ENCODE measurements at places on chromosomes 7 and 10.

- no peak for DNase-seq
Measured at GRCh38 chr7:104956753-104957450, 57.1 kb upstream of the KMT2E start.

DNA sequence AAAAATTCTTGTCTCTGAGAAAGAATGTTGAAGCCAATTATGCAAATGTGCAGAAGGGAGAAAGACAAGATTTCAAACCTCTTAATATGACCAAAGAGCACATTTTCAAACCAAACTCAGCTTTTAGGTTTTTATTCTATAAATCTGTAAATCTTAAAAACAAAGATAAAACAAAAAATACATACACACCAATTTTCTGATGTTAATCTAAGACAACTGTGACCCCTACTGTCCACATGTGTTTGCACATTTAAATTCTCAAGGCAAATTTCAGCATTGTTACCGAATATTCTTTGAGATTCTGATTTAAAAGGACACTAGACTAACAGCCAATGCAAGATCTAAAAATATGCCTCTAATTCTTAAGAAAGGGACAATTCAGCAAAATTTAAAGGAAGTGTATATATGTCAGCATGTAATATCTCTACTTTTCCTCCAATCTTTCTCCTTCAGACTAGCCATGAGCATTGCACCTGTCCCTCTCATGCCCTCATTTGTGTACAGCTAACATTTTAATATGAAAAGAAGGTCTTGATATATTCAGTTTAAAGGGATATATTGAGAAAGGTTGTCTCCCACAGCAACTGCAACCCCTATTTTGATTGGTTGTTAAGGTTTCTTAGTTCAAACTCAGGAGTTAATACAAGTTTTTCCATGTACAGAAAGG lies 417.9 kb downstream of the IPMK start:
- no peak for DNase-seq

DNA sequence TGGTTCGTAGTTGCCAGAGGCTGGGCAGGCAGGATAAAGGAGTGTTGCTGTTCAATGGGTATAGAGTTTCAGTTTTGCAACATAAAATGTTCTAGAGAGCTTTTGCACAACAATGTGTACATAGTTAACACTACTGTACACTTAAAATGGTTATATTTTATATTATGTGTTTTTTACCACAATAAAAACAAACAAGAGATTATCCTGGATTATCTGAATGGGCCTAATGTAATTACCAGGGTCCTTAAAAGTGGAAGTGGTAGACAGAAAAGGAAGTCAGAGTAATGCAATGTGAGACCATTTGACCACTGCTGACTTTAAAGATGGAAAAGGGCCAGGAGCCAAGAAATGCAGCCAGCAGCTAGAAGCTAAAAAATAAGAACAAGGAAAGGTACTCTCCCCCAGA lies 159.7 kb downstream of the SGMS1 start:
- DNase-seq: no peak

GRCh38 chr7:1663857-1664651 lies 6.0 kb upstream of the ELFN1 start:
- no peak for DNase-seq

DNA sequence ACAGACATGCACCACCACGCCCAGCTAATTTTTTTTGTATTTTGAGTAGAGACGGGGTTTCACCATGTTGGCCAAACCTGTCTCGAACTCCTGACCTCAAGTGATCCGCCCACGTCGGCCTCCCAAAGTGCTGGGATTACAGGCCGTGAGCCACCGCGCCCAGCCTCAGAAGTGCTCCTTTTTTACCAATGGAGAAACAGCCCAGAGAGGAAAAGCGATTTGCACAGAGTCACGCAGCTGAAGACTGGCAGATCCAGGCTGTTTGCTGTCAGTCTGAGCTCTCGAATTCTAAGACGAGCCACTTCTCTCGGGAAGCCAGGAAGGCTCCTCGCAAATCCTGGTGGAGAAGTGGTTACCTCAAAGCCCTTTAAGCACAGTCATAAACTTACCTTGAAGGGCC lies 57.4 kb upstream of the SDK1 start:
- DNase-seq: no peak

- DNase-seq: no peak
Measured at GRCh38 chr10:78899996-78900714, 168.6 kb upstream of the ZMIZ1 start.

DNA sequence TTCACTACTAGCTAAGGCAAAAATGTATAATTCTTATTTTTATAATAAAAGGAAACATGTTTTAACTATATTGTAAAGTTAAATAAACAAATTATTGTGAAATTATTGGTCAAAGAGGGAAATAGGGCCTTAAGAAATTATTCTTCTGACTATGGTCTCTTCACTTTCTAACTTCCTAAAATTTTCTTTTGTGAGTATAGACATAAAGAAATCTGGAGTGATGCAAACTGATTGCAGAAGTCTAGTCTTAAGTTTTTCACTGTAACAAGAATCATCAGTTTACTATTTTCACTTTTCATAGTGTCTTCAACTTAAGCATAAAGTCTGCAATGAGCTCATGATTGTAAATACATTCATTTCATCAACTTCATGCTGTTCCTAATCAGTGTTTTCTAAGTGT lies 525.4 kb downstream of the TFEC start:
- DNase-seq: no peak

- no peak for DNase-seq
Measured at GRCh38 chr10:98058295-98058694, 27.9 kb upstream of the CRTAC1 start.

DNA sequence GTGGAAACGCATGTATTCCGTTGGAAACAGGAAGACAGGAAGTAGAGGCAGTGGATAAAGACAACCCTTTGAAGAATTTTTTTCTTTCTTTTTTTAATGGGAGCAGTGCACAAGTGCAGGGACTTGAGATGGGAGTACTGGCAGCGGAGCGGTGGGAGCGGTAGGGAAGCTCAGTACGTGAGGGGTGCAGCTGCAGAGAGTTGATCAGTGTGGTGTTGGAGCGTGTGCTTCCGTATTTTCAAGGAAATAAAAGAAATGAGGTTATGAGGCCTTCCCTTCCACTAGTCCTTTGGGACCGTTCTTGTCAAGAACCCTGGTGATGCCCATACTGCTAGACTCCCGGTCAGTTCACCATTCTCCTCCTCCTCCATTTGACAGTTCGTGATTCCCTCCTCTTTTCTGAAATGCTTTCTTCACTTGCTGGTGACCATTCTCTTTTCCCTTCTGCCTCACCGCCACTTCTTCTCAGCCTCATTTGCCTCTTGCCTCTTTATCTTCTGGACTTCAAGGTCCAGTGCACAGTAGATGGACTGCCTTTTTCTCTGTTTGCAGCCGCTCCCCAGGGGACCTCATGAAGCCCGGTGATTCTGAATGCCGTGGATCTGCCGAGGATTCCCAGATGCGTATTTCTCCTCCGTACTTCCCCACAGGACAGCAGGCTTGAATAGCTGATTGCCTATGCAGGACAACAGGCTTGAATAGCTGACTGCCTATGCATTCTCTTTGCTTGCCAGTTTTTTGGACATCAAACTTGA lies 39.1 kb upstream of the TMEM236 start:
- no peak for DNase-seq

DNA sequence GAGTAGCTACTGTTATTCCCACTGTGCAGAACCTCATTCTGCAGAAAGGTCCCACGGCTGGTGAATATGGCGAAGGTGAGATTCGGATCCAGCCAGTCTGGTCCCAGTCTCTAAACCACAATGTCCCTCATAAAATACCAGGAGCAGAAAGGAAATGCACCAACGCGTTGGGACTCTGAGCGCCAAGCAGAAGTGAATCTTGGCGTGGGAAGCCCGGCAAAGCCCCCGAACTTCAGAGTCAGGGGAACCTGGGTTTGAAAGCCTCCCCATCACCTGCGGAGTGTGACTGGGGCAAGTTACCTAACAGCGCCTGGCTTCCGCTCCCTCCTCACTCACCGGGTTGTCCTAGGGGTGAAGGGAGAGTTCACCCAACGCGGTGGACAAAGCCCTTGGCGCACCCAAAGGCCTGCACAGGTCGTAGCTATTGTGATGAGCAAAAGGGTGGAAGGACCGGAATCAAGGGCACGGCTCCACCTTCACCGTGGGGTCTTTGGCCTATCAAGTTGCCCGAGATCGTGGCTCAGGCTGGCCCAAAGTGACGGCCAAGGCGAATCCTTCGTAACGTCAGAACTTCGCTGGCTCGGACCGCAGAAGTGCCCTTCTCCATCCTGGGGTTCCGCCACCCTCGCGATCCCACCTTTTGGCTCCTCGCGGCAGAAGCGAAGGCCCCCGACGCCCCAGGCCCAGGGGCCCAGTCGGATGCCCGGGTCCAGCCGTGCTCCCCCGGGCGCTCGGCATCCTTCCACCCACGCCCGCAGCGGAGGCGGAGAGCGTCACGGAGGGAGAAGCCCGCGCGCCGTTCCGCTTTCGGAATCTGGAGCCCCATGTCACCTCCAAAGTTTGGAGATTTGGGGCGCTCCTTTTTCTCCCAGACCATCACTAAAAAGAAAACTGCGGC lies 811 bp downstream of the RGS10 start:
- peak; percentile 67 for DNase-seq

DNA sequence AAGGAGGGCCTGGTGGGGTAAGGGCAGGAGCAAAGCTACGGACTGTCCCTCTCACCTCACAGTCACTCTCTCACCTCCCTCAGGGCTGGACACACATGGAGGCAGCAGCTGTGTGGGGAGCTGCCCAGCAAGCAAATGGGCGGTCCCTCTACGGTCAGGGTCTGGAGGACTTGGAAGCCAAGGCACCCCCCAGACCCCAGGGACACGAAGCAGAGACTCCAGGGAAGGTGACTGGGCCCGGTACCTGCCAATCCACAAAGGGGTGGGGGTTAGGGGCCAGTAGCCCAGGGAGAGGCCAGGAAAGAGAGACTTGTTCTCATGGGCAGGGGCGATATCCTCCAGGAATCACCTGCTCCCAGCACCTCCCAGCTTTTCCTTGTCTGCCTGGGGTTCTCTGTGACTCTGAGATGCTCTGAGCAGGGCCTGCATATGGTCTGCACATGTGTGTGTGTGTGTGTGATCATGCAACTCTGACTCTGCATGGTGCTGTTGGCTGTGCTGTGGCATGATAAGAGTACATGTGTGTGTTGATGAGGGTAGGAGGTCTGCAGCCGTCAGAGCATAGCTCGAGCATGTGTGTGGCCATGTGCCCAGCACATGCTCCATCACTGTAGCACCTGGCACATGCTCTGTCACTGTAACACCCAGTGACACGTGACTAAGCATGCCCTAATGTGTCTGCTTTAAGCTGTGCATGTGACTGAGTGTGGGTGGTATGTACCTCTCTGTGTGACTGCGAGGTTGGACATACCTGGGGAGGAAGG lies 4.6 kb upstream of the LDB3 start:
- DNase-seq: no peak

- no peak for DNase-seq
Measured at GRCh38 chr10:117597216-117597615, 54.7 kb downstream of the EMX2 start.

GRCh38 chr10:79585870-79586527 lies 24.7 kb upstream of the SFTPA1 start:
- no peak for DNase-seq

DNA sequence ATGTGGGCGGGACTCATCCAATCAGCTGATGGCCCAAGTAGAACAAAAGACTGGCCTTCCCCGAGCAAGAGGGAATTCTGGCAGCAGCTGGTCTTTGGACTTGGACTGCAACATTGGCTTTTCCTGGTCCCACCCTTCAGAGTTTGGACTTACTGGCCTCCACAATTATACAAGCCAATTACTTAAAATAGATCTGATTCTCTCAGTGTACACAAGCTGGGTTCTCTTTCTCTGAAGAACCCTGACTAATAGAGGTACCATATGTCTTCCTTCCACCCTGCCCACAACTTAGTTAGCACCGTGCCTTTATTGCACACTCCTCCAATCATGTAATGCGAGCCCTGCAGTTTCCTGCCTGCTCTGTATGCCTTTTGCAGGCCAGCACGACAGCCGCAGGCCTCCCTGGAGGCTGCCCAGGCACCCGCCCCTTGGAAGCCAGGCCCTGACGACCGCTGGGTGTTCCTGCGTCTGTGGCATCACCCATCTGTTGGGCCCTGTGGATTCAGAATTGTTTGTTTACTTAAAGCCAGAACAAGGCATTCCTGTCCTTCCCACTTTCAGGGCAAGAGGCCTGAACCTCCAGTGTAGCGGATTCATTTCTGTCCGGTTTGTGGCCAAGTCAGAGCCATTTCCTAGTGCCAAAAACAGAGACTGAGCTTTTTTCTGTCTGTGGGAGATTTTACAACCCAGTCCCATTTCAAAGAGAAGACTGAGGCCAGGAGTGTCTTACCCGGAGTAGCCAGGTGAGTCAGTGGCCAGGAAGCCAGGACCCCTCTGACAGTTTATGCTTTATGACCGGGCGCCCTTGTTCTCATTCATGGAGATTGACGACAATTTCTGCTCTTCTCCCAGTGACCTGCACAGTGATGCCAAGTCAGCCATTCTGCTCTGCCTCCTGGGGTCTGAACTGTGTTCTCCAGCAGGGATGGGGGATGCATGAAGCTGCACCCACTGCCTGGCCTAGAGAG lies 968 bp upstream of the INMT start:
- no peak for DNase-seq

DNA sequence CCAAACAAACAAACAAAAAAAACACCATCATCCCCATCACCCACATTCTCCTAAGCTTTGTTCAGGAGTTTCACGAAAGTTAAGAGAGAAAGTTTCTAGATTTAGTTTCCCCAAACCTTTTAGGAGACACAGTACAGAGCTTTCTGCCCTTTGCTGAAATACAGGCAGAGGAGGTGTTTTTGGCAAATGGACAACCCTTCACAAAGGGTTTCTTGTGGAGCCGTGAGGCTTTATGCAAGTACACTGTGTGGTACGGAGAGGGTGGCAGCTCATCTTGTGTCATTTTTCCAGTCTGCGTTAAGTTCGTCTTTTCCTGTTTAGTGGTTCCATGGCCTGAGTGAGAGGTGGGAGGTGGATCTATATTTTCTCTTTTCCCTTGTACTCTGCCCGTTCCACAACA lies 215.5 kb upstream of the PRKCQ start:
- no peak for DNase-seq

- DNase-seq: no peak
Measured at GRCh38 chr10:113284635-113285034, 268.2 kb upstream of the HABP2 start.

DNA sequence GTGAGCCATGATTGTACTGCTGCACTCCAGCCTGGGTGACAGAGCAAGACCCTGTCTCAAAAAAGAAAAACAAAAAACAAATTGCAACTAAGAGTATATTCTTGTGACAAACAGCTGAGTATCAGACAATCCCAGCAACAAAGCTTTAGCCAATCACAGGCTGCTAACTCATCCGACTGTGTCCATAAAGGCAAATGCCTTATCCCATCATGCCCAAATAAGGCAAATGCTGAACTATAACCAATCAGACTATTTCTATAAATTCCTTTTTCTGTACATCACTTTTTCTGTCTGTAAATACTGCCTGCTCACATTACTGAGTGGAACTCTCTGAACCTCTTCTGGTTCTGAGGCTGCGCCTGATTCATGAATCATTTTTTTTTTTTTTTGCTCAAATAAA lies 37.5 kb upstream of the TAC1 start:
- DNase-seq: no peak

GRCh38 chr10:71964743-71965515 lies 734 bp downstream of the CHST3 start:
- DNase-seq: no peak

- DNase-seq: no peak
Measured at GRCh38 chr7:68684246-68684839, 913.9 kb upstream of the AUTS2 start.
